Activated effector memory CD4-positive, alpha-beta T cell treated with anti-CD3 and anti-CD28 coated beads, Interleukin-2, amount 50 U/mL, for 16 hours (primary cell): ENCODE measurements at places on chromosomes 16 and 17.

DNA sequence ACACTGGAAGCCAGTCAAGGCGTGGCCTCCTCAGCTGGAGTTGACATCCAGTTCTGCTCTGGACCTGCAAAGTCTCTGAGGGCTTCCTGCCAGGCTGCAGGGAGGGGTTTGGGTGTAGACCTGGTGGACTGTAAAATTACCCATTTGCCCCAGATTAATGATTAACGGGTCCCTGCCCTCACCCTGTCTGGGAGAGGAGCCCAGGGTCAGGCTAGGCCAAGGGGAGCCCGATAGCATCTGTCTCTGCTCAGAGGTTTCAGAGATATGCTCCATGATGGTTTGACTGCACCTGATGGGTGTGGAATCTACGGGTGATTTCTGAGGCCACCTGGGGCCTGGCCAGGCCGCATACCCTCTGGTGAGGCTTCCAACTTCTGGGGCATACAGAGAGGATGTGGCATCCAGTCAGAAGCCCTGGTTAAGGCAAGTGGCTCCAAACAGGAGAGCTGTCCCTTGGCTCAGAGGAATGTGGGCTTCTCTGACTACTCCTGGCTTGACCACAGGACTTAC lies 11.2 kb downstream of the PPY start:
- DNase-seq = no peak

DNA sequence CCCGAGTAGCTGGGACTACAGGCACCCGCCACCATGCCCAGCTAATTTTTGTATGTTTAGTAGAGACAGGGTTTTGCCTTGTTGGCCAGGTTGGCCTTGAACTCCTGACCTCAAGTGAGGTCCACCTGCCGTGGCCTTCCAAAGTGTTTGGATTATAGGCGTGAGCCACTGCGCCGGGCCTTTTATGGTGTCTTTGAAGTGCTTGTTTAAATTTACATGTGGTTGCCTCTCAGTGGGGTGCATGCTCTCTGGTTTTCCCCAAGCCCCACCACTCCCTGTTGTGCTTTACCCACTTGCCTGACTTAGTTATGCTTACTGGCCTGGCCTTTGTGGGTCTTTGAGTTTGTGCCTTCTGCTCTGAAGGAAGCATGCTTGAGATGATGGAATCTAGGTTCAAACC lies 132.0 kb downstream of the PRKCB start:
- DNase-seq = no peak

DNA sequence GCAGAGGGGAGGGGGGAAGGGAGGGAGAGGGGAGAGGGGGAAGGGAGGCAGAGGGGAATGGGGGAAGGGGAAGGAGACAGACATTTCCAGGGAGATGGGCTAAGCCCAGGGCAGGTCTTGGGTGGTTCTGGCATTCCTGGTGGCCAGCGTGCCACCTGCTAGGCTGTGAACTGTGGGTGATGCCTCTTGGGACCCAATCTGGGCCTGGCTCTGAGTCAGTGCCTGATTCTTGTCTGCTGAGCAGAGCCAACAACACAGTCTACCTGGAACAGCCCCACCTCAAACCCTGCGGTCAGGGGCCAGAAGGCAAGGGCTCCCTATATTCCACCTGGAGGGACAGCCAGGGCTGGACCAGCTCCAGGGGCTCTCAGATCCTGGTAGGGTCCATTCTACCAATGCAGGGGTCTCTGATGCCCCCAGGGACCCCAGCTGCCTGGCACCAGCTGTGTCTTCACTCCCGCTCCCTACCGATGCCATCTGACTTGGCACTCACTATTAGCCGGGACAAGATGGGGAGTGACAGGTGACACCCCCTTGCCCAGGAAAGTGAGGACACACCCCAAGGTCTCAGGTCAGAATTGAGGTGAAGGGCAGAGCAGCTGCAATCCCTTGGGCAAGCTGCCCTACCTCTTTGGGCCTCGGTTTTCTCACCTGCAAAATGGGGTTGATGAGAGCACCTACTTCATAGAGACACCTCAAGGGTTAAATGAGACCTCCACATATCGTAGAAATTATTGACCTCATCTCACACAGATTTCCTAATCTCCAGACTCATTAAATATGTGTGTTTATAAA lies 87.2 kb downstream of the LITAF start:
- no peak for DNase-seq

- no peak for DNase-seq
Measured at GRCh38 chr16:4407543-4408322, 8.7 kb downstream of the CORO7 start.
